ENCODE measurements at places on chromosomes 4 and X. TPM values are rescaled to one million over a fixed set of nuclear protein-coding genes. Genes with fewer than 3 reads are reported as not detected.

GRCh38 chrX:109187473-109188168 lies 294.3 kb downstream of the GUCY2F start:
- H3K4me1 ChIP-seq: no peaks in the 10 kb centered on the region
- H3K27me3 ChIP-seq: no peaks in the 10 kb centered on the region
- DNase-seq: no peak
- H3K36me3 ChIP-seq: no peaks in the 10 kb centered on the region
- H3K4me3 ChIP-seq: no peak overlapping the region

DNA sequence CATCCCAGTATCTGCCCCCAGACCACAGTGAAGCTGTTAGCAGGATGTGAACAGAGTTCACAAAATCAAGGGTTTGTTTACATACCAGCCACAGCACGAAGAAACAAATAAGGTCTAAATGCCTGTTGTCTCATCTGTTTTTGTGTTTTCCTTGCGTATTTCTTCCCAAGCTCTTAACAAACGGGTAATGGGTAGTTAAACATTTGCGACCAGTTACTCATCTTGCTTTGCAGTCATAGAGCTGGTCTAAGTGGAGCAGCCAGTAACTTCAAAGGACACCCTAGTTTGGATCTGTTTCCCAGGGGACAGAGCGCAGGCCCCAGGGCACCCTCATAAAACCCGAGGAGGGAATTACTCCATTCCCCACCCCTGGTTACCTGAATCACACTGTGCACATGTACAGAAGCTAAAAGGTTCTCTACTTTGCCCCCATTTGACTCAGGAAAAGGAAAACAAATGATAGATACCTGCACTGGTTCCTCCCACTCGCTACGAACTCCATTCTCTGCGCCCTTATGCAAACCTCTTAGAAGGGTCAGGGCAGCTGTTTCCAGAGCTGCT lies 68.8 kb downstream of the MAML3 start:
- H3K4me1 ChIP-seq: peaks cover 5% of the 10 kb centered on the region
- H3K27me3 ChIP-seq: peaks cover 10% of the 10 kb centered on the region
- H3K4me3 ChIP-seq: no peak overlapping the region
- no peaks in the 10 kb centered on the region for H3K36me3 ChIP-seq
- DNase-seq: no peak
- H3K27ac ChIP-seq: no peak overlapping the region

DNA sequence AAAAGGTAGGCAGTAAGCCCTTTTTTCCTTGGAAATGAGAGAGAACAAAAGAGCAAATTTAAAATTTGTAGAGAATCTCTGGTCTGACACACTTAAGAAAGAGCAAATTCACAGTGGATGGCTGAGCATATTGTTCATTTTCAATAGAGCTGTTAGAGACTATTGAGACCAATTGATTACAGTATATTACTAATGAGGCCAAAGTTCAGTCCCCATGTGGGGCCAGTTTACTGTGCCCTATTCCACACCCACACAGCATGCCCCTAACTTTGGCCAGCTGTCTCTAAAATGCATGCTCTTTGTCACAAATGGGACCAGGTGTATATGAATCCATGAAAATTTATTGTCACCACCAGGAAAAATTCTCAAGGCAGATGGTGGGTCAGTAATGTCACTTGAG lies 470.5 kb downstream of the PCDH7 start:
- no peaks in the 10 kb centered on the region for H3K4me1 ChIP-seq
- H3K4me3 ChIP-seq: no peak overlapping the region
- DNase-seq: no peak
- no peaks in the 10 kb centered on the region for H3K36me3 ChIP-seq
- H3K27ac ChIP-seq: no peak overlapping the region

- no peak overlapping the region for H3K27ac ChIP-seq
- no peak overlapping the region for H3K4me3 ChIP-seq
- no peaks in the 10 kb centered on the region for H3K27me3 ChIP-seq
- no peaks in the 10 kb centered on the region for H3K4me1 ChIP-seq
These were observed 426.9 kb upstream of the BOD1L1 start for GRCh38 chr4:14054391-14054790.

- no peaks in the 10 kb centered on the region for H3K36me3 ChIP-seq
- H3K4me1 ChIP-seq: no peaks in the 10 kb centered on the region
- H3K4me3 ChIP-seq: no peak overlapping the region
- no peak for DNase-seq
These were observed 385.3 kb downstream of the ARHGAP24 start for GRCh38 chr4:85860066-85860740.

DNA sequence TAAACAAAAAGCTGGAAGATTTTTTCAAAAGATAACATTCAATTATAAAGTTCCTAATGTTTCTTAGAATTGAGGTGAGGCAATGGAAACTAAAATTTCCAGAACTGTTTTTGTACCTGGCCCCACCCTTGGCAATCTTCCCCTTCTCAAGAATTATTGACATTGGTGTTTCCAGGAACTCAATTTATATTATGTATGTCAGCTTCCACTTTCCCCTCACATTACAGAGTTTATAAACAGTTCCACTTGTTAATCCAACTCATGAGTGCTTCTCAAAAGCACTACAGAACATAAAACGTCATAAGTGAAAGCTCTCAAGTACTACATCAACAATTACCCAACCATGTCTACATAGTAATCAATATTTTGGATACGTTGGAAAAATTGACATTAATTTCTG lies 107.4 kb downstream of the FAM13A start:
- no peaks in the 10 kb centered on the region for H3K36me3 ChIP-seq
- no peaks in the 10 kb centered on the region for H3K27me3 ChIP-seq
- peaks cover 11% of the 10 kb centered on the region for H3K4me1 ChIP-seq

DNA sequence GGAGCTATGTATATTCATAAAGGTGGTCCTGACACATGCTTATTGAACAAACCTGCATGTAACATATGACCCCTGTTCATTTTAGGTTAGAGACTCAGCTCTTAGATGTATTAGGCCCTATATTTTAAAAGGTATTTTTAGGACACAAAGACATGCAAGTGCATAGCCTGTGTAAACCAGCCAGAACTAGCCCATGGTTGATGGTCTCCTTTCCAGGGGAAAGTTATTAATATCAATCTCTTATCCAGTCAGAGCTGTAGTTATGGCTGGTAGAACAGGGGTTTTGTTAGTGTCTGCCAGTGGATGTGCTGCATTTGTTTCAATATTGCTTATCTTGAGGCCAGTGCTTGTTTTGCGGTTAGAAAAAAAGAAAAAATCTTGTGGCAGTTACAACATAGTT lies 488.6 kb downstream of the KCTD8 start:
- DNase-seq: no peak
- no peaks in the 10 kb centered on the region for H3K27me3 ChIP-seq
- no peak overlapping the region for H3K4me3 ChIP-seq

- H3K36me3 ChIP-seq: no peaks in the 10 kb centered on the region
- H3K27me3 ChIP-seq: peaks cover 13% of the 10 kb centered on the region
- DNase-seq: no peak
- H3K27ac ChIP-seq: no peak overlapping the region
- no peaks in the 10 kb centered on the region for H3K4me1 ChIP-seq
- H3K4me3 ChIP-seq: no peak overlapping the region
These were observed 108.6 kb upstream of the MAD2L1 start for GRCh38 chr4:120175272-120175671.

- no peaks in the 10 kb centered on the region for H3K27me3 ChIP-seq
- no peaks in the 10 kb centered on the region for H3K36me3 ChIP-seq
- H3K27ac ChIP-seq: no peak overlapping the region
- no peak overlapping the region for H3K4me3 ChIP-seq
These were observed 417.4 kb downstream of the TMA16 start for GRCh38 chr4:163911891-163912290.

GRCh38 chr4:138957302-138957701 lies 58.3 kb upstream of the NOCT start:
- DNase-seq: no peak
- no peaks in the 10 kb centered on the region for H3K36me3 ChIP-seq
- peaks cover 2% of the 10 kb centered on the region for H3K4me1 ChIP-seq
- no peak overlapping the region for H3K27ac ChIP-seq

DNA sequence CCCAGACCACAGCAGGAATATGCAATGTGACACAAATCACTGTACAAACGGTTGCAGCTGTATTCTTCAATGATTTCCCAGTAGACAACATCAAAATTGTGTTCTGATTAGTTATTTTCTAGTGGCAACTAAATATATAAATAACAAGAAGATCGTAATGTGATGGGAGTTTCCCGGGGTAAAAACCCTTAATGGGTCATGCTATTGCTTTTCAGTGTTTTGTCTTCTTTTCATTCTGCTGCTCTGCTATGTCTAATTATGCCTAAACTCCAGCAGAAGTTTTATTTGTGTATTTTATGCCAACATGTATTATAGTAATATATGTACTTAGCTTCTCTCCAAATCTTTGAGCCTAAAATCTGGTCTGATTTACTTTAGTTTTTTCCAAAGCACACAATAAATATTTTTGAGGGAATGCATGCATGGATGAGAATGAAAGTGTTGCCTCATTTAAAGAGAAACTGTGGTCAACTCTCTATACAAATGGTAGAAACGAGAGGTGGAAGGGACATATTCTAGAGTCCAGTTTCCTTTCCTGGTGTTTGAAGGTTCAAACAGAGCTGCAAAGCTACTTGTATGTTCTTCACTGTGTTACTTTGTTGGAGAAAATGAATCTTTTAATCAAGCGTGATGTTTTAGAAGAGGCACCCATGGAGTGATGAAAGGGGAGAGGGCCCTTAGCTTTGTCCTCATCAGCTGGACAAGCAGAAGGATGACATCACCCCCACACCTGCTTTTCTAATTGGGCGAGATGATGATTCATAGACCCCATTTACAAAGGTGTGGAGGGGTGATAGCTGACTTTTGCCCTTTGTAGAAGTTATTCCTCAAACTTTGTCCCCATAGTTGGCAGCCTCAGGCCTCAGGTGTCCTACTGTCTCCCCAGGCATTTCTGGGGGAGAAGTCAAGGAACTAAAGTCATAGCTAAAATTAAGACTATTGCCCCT lies 129.7 kb downstream of the FRAS1 start:
- no peaks in the 10 kb centered on the region for H3K36me3 ChIP-seq
- no peaks in the 10 kb centered on the region for H3K27me3 ChIP-seq
- H3K4me3 ChIP-seq: no peak overlapping the region
- no peak for DNase-seq
- no peak overlapping the region for H3K27ac ChIP-seq

GRCh38 chr4:24243641-24244040 lies 340.7 kb downstream of the DHX15 start:
- H3K4me1 ChIP-seq: no peaks in the 10 kb centered on the region
- no peak for DNase-seq
- no peak overlapping the region for H3K4me3 ChIP-seq
- no peaks in the 10 kb centered on the region for H3K27me3 ChIP-seq
- no peaks in the 10 kb centered on the region for H3K36me3 ChIP-seq

DNA sequence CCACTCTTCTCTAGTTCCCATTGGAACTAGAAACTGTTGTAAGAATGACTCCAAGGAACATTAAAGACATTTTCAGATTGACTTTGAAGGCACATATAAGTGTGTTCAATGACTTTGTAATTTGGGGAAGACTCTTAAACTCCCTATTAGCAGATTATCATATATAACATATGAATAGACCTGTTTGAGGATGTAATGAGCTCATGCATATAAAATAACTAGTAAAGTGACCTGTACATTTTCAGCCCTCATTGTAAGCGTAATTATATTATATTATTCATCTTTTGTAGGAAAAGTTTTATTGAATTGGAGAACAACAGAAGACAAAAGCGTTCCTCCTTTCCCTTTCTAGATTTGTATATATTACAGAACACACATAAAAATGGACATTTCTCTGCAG lies 455.1 kb downstream of the IL1RAPL1 start:
- H3K36me3 ChIP-seq: no peaks in the 10 kb centered on the region
- H3K27me3 ChIP-seq: no peaks in the 10 kb centered on the region
- no peak overlapping the region for H3K4me3 ChIP-seq
- no peak for DNase-seq

DNA sequence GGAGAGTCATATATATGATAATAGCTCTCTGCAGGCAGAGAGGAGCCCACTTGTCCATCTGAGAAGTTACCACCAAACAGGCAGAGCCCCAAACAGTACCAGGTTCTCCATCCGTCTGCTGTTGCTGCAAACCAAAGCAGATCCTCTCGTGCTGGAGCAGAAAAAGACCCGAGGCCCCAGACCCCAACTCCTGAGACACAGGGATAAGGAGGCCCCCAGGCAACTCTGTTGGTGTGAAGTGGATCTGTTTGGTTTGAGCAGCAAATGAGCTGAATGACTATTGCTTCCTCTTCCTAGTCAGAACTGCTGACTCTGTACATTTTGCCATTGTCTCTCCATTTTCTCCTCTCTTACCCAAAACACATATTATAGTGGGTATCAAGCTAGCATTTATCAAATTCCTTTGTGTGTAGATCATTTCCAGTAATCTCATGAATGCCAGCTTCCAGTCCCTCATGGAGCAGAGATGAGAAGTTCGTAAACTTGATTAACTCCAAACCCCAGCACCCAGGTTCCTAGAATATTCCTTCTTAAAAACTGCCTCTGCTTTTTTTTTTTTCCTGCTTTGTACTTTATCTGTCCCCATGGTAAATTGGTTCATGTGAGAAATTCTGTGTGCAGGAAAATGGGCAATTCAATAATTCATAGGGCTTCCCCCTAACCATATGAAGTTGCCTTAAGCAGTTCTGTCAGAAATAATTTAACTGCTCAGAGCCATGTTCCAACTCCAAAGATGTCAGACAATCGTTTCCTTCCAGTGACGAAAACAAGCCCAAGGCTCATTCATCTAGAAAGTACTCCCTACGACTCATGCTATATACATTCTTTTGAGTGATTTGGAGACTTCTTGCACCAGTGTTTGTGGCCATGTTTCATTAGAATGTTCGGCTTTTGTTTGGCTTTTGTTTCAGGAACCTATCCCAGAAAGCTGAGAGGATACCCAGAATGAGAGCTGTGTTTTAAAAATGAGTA lies 98.6 kb upstream of the ATXN3L start:
- DNase-seq: no peak
- peaks cover 10% of the 10 kb centered on the region for H3K4me1 ChIP-seq
- H3K27me3 ChIP-seq: no peaks in the 10 kb centered on the region

DNA sequence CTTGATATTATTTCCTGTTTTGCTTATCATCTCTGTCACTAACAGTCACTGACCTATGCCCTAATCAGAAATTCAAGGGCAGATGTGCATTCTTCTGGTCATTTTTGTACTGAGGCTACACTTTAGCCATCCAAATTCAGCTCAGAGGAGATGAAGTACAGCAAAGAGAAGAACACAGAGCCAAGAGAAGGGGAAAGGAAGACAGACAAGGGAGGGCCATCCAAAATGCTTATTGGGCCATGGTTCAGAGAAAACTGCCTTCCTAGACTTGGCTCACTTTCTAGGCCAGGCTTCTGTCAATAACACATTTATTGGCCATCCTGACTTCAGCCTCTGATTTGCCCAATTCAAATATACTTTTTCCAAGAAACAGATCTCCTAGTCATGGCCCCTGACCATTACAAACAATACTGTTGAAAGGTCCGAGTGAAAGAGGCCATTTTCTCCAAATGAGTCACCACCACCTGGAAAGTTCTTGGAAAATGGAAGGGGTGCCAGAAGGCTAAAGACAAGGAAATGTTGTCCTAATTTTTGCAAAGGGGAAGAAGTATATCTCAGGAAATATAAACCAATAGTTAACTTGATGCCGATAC lies 56.4 kb downstream of the DCX start:
- no peak overlapping the region for H3K27ac ChIP-seq
- no peak overlapping the region for H3K4me3 ChIP-seq
- no peak for DNase-seq
- no peaks in the 10 kb centered on the region for H3K4me1 ChIP-seq
- no peaks in the 10 kb centered on the region for H3K36me3 ChIP-seq

Gene IL1RAPL1
- not detected for total RNA-seq

Gene HMGN5
- total RNA-seq: 5.4 TPM

Gene ZNF185
- 0.82 TPM for total RNA-seq

Gene CABS1
- total RNA-seq: not detected

Gene EREG
- total RNA-seq: not detected

Gene TCEAL1
- 7.8 TPM for total RNA-seq

Gene SSX3
- not detected for total RNA-seq

Gene ADH1A
- total RNA-seq: not detected
